ENCODE measurements at places on chromosomes 11 and 22.
A peak's percentile ranks its signal among the peaks of the same experiment; 100 is the strongest.

GRCh38 chr11:27509908-27510307 lies 3.3 kb upstream of the LIN7C start:
- no peaks in the 10 kb centered on the region for H3K27me3 ChIP-seq
- H3K27ac ChIP-seq: no peak overlapping the region
- no peak overlapping the region for H3K4me3 ChIP-seq

GRCh38 chr11:64844330-64845128 lies at the start of gene CDC42BPG:
TSS of gene CDC42BPG (minus strand) at chr11:64844653. CDS start at chr11:64844569, 84 bp downstream.
- peak within 1 kb of the TSS; percentile 50 for H3K4me3 ChIP-seq
- H3K27ac ChIP-seq: no peak within 1 kb of the TSS
- no peaks in the 10 kb centered on the region for H3K4me1 ChIP-seq
- no peaks in the 10 kb centered on the region for H3K27me3 ChIP-seq
- DNase-seq: peak; percentile 73
- no peaks in the 10 kb centered on the region for H3K36me3 ChIP-seq

GRCh38 chr11:46338636-46338987 lies 8.7 kb upstream of the DGKZ start:
- H3K4me3 ChIP-seq: no peak overlapping the region
- no peaks in the 10 kb centered on the region for H3K27me3 ChIP-seq
- DNase-seq: no peak
- H3K36me3 ChIP-seq: no peaks in the 10 kb centered on the region
- no peak overlapping the region for H3K27ac ChIP-seq

DNA sequence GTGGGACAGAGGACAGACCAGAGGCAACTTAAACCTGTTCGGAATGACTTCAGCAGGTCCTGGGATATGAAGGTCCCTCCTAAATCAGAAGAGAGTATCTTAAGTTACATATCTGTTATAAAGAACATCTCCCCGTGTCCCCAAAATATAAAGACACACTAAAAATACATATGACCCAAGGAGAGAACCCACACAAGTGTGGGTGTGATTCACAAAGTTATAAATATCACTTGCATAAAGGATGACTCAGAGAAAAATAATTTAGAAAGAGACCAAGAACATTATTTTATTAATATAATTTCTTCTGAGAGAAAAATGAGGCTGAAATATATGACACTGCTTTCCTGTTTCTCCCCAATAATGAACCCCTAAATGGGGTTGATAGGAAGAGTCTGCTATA lies 14.2 kb downstream of the OR5B21 start:
- H3K4me3 ChIP-seq: no peak overlapping the region
- no peaks in the 10 kb centered on the region for H3K36me3 ChIP-seq
- H3K4me1 ChIP-seq: no peaks in the 10 kb centered on the region
- no peak for DNase-seq
- no peak overlapping the region for H3K27ac ChIP-seq

All from right lobe of liver (tissue), 6 donors.